ENCODE measurements at places on chromosomes 13 and 19.

DNA sequence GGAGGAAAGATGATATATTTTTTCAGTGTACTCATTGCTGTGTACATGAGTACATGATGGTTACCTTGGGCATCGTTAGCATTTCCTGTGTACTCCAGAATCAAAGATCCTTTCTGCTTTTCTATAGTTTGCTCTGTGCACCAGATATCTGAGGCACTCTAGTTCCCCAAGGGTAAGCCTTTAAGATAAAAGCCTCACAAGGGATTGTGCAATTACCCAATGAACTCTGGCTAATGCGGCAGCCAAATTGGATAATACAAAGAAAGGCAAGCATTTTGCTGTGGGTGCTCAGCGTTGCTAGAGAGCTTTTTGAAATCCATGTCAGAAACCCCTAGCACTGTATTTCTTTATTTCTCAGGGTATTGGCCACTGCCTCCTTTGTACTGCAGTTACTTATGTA lies 2.9 kb downstream of the CYSLTR2 start:
- DNase-seq, result no peak

GRCh38 chr13:97234742-97235141 lies 12.6 kb downstream of the MBNL2 start:
- no peak for DNase-seq

DNA sequence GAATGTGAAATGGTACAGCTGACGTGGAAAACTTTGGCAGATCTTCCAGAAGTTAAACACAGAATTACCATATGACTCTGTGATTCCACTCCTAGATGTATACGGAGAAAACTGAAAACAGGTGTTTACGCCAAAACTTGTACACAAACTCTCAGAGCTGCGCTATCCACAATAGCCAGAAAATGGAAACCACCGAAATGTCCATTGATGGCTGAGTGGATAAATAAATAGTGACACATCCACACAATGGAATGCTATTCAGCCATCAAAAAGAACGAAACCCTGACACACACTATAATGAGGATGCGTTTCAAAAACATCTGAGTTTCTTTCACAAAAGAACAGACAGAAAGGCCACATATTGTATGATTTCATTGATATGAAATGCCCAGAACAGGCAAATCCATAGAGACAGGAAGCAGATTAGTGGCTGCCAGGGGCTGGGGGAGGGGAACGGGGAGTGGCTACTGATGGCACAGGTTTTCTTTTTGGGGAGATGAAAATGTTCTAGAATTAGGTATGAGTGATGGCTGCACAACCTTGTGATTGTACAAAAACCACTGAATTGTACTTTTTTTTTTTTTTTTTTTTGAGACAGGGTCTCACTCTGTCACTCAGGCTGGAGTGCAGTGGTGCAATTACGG lies 33.0 kb downstream of the IL12RB1 start:
- no peak for DNase-seq

GRCh38 chr13:110269509-110270185 lies 37.3 kb downstream of the COL4A1 start:
- DNase-seq, result no peak

DNA sequence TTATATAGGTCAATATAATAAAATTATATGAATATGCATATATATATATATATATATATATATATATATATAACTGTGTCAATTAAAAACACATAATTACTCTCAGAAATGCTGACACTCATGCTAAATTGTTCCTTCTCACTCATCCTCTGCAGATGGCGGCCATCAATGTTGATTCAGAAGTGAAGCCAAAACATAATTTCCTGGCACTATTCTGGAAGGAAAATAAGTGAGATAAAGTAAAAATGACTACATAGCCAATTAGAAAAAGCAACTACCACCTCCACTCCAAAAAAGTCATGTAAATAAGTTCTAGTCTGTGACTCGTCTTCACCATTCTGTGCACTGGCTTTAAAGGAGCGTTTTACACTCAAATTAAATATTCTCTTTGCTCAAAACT lies 423.3 kb downstream of the EFNB2 start:
- DNase-seq, result no peak

DNA sequence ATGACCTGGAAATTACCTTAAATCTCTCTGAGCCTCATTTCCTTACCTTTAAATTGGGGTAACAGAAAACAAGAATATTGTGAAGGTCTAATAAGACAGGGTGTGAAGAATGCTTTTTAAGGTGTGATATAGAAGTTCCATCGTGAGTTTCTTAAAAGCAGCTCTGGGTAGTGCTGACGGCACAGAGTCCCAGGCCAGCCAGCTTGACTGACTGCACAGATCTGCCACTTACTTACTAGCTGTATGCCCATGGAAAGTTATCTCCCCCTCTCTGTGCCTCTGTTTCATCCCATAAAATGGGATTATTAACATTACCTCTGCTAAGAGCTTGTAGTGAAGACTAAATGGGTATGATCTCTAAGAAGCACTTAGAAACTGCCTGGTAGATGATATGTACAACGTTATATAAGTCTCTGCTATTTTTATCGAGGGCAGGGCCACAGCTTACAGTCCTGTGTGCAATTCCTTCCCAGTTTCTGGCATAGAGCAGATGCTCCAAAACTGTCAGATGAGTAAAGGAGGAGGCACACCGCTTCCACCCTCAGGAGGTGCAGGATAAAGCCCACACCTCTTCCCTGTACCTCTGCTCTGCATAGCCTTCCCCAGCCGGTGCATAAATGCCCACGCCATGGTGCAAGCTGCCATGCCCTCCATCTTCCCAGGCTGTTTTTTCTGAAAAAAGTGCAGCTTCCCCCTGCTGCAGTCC lies 99.6 kb downstream of the MBNL2 start:
- no peak for DNase-seq

GRCh38 chr19:412356-413355 lies 3.7 kb upstream of the C2CD4C start:
- DNase-seq, result no peak

DNA sequence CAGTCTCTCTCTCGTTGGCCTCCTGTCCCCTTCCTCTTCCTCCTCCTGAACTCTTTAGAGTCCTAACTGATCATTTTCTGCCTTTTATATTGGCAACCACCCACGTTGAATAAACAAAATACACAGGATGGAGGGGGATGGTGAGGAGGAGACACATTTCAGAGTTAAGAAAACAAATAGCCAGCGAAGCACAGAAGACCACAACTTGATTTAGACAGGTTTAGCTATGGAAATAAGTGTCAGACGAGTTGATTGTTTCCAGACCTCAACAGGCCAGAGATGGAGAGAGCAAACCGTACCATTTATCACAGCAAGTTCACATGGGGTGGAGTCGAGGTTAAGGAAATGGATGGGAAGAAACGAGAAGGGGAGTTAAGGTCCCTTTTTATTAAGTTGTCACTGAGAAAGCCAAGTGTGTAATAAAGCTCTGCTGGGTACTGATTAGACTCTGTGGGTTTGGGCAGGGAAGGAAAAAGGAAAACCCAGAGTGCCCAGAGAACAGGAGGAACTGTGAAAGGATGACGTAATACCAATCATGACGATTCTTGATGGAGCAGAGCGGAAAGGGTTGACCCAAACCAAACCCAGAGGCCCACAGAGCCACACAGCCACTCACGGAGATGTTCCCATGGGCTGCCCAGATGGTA lies 11.1 kb upstream of the SERP2 start:
- DNase-seq, result no peak

DNA sequence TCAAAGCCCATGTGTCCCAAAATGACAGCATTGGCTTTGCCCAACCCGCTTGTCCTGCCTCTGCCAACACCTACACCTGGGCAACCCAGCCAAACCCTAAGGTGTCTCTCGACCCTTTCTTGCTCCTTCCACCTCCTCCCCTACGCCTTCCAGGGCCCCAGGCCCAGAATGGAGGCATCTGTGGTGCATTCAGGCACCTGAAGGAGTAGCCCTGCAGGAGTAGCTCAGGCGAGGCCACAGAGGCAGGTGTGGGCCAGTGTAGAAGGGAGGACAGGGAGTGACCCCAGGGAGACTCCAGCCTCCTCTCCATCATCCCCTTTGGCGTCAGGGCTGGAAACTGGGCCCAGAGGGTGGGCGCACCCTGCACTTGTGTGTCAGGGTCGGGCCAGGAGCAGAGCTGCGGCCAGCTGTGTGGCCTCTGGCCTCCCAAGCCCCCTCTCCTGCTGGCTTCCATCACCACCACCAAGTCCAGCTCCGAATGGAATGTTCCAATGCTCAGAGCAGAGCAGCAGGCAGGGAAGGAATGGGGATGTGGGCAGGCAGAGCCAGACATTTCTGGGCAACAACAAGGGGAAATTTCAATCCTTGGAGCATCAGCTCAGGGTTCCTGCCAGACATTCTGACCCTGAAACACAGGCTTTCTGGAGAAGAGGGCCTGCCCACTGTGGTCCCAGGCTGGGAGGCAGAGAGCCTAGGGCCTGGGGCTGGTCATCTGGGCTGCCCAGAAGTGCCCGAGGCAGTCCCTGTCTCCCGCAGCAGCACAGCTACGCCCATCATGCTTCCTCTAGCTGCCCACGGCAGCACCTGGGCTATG lies 16.4 kb downstream of the PLEKHF1 start:
- DNase-seq, result no peak

- DNase-seq, result no peak
These were observed 4.8 kb downstream of the ZNF766 start for GRCh38 chr19:52274191-52274590.

DNA sequence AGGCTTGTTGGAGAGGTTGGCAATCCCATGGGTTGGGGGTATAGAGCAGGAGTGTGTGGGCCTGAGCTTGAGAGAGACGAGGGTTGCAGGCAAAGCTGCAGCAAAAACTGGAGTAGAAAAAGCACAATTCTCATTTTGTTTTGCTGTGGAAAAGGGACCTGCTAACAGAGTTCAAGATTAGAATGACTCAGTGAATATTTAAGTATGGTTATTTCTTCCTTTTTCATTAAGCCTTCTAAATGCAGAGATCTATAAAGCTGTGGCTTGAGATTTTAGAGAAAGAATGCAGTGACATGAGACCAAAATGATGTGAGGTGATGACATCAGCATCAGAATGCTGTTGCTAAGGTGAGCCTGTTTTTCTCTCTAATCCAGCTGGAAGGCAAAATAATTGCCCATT lies 10.8 kb upstream of the MBNL2 start:
- DNase-seq, result no peak

DNA sequence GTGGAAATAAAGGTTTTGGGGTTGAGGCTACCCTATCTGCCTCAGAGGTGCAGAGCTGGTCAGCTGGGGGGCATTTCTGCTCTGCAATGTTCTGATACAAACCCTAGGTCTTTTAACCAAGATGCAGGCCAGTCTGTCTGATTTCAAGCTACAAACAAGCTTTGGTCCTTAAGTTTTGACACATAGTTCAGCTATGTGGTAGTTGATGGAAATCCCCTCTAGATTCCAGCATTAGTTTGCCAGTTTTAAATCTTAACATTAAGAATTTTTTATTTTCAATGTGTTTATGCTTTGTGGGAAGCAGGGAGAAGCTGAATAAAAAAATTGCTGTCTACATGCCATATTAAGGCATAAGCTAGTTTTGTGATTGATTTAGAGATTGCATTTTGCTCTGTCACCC lies 225.7 kb downstream of the LMO7 start:
- DNase-seq, result no peak

GRCh38 chr13:24216176-24216575 lies 55.7 kb downstream of the SPATA13 start:
- DNase-seq, result no peak

DNA sequence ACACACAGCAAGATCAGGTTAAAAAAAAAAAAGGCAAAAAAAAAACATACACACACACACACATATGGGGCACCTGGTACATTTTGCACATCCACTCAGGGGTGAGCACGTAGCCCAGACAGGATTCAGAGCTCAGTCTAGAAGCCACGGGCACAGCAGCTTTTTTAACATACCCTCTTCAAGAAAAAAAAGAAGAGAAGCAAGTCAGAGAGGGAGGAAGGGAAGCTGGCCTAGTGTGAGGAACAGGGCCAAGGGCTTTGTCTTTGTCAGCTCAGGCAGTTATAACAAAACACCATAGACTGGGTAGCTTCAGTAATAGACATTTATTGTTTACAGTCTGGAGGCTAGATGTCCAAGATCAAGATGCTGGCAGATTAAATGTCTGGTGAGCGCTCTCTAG lies 2.3 kb upstream of the TPM4 start:
- no peak for DNase-seq

GRCh38 chr19:55119053-55119452 lies 1.6 kb upstream of the PPP1R12C start:
- DNase-seq, result no peak

DNA sequence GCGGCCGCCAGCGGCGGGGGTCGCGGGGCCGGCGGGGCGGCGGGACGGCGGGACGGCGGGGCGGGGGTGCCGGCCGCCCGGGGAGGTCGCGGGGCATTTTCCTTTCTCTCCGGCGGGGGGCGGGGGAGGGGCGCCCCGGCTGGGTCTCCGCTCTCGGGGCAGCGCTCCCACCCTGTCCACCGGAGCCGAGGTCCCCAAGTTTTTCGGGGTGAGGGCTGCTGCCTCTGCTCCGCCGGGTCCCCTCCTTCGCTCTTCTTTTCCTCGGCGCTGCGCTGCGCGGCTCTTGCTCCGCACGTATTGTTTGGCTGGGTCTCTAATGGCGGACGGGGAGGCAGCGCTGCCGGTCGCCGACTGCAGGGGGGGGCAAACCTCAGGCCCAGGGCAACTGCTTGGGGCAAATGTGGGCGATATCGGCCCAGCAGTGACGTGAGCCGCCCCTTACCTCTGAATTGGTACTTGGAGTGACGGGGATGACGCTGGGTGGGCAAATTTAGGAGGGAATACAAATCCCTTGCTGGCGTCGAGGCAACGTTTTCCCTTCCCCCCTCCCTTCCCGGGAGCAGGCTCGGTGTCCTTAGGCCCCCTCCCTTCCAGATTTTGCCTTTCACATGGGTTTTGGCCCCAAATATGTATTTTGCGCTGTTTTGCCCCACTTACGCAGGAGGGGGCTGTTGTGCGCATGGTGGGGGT lies 759 bp downstream of the ZMYM2 start:
- peak; percentile 55 for DNase-seq

DNA sequence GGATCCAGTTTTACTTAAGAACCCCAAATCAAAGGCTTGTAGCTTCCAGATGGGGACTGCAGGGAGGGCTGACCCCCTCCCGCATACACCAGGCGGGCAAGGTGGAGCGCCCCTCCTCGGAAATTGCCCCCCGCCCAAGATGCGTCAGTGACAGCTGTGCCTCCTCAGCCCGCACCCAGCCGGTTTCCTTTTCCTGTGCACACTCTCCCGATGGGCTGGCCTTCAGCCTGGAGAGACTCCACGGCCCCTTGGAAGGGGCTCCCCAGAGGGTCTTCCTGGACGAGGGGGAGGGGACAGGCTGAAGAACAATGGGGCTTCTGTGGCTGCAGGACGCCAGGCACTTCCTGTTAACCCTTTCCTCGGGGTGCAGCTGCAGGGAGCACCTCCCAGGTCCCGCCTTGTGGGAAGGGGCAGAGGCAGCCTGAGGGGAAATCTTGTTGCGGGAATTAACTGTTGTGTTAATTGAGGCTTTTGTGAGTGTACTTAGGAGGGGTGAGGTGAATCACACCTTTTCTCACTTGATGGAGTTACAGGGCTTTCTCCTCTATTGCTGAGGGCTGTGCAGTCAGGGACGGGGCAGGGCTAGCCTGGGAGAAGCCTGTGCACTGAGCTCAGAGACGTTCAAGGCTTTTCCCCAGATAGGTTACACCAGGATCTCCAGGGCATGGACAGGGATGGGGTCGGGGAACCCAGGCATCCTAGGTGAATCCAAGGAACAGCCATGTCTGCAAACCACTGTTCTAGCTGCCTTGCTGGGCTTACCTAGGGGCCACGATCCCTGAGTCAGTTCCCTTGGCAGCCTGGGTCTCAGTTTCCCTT lies 14.3 kb downstream of the IER2 start:
- no peak for DNase-seq
